ENCODE measurements at places on chromosomes 4 and X.

DNA sequence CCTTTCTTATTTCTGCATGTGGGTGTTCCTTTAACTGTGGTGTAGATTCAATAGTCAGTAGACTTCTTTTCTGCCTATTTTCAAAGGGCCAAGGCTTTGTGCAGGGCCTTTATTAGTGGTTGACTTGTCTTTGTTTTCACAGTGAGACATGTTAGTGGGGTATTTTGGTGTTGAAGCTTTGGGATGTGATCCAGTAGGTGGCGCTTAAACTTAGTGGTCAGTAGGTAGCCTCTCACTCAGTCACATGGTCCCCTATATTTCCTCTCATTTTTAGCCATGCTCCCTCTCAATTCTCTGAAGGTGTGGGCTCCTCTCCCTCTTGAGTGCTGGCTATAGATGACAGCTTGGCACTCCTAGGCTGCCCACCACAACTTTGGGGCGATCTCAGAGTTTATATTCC is 23.4 kb upstream of the SLC10A7 start:
- DNase-seq, result no peak

DNA sequence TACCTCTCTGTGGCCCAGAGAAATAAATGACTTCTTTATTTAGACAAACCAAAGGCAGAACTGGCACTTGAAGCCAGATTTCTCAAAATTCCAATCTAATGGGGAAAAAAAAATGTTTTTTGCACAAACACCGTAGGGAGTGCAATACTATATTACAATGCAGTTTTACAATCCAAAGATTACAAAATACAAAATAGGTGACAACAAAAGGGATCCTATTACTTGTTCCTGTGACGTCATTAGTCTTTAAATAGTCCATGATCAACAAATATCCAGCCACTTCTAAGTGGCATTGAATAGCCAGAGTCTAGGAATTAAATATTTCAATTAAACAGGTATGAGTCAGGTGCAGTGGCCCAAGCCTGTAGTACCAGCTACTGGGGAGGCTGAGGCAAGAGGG is 3.0 kb upstream of the APBB2 start:
- DNase-seq, result no peak

DNA sequence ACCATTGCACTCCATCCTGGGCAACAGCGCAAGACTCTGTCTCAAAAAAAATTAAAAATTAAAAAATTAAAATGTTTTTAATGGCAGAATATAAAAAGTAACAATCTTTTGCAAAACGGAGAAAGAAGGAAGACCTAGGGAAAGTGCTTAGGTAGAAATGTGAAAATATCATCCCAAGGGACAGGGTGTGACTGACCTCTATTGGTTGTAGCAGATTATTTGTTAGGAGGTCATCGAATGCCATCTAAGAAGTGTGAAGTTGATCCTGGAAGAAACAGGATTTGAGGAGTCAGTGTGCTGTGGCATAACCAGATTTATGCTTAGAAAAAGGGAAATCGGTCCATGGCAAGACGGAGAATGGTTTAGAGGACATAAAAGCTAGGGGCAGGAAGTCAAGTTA is 18.1 kb upstream of the C4orf36 start:
- no peak for DNase-seq

- DNase-seq, result no peak
These were observed 733.4 kb upstream of the INTU start for GRCh38 chr4:126899331-126899801.

DNA sequence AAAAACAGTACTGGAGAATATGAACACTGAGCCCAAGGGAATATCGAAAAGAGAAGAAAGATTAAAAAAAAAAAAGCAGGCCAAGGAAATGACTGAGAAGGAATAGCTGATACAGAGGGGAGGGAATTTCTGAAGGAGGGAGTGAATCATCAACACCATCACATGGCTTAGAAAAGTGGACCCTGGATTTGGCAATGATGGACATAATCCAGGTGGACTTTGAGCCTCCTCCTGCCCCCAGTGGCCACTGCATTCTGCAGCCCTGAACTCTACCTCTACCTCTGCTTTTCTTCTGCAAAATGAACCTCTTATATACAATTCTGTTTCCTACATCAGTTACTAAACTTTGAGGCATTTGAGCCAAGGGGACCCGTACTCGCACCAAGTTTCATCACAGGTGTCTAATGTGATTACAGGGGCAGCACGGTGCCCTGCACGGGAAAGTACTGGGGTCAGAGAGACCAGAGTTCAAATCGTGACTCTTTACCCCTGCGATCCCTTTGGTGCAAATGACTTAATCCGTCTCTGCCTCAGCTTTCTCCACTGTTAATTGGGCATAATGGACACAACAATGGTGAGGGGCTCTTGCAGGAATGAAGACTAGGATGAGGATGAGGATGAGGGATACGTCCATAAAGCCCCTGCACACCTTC is 1.1 kb downstream of the OCIAD2 start:
- DNase-seq, result no peak

DNA sequence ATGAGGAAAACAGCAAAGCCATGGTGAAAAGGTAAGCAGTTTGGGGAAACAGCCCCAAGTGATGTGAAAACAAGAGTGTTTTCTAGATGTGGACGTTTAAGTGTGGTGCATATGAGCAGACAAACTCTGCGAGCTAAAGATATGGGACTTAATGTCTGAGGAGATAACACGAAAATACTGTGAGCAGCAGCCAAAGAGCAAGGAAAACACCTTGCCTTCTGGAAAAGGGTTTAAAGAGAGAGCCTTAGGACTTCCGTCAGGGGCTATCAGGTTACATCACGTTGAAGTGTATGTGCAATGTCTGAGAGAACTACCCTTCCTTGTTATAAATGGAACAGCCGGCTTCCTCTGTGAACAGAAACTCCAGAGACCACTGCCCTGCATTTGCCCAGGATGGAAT is 54.2 kb downstream of the LEF1 start:
- no peak for DNase-seq

DNA sequence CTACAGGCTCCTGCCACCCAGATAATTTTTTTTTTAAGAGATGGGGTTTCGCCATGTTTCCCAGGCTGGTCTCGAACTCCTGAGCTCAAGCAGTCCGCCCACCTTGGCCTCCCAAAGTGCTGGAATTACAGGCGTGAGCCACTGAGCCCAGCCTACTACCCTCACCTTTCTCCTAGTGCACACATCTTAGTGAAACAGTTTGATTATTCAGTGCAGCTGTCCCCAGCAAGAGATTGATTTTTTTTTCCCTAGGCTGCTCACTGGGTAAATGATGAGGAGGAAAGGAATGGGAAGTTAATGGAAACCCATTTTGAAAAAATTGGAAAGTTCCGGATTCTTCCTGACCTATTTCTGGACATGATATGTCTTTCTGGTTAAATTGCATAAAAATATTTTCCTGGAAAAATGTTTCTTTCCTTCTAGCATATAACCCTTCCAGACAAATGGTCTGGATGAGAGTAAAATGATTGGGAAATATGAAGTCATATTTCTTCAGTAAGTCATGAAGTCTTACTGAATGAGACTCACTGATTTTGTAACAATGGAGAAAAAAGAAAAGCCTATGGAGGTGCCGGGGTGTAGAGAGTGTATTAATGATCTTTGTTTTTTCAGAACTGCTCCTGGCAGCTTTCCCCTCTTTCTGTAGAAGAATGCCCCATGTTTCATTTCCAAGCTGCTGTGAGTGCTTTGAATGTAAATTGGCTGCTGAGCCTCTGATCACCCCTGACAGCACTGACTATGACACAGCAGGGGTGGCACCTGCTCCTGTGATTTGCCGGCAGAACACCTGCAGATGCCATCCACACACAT is 19.5 kb upstream of the ZNF41 start:
- no peak for DNase-seq

- DNase-seq, result no peak
These were observed 33.0 kb downstream of the PLAC1 start for GRCh38 chrX:134625315-134625718.

DNA sequence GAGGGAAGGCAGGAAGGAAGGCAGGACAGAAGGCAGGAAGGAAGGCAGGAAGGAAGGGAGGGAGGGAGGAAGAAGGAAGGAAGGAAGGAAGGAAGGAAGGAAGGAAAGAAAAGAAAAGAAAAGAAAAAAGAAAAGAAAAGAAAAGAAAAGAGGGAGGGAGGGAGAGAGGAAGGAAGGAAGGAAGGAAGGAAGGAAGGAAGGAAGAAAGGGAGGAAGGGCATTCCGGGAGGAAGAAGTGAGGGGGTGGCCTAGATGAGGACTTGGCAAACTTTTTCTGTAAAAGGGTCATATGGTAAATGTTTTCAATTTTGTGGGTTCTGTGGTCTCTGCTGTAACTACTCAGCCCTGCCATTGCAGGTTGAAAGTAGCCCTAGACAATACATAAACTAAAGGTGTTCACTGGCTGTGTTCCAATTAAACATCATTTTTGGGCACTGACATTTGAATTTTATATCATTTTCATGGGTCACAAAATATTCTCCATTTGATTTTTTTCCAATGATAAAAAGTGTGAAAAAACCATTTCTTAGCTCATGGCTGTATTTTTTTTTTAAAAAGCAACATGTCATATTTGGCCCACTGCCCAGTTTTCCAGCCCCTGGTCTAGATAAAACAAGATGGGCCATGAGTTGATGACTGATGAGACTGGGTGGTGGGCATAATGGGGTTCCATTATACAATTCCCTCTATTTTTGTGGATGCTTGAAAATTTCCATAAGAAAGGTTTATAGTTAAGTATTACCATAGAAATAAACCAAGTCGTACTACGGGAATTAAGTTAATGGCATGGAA is 3.1 kb downstream of the ZNF630 start:
- DNase-seq, result no peak

DNA sequence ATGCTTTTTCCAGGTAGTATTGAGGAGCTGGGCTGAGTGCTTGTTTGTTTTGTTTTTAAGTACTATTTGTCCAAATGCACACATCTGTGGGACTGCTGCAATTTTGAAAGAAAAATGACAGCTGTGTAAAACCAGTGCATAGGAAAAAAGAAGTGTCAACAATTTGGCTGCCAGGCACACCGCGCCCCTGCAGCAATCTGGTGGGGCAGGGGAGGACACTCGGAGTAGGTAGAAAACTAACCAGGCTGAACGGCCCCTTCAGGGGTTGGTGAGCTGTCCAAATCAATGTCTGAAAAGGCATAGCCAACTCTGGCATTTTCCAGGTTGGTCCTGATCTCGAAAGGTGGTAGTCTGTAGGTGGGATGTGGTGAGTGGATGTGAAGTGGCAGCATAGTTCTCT is 1.1 kb downstream of the LDOC1 start:
- DNase-seq, result no peak

DNA sequence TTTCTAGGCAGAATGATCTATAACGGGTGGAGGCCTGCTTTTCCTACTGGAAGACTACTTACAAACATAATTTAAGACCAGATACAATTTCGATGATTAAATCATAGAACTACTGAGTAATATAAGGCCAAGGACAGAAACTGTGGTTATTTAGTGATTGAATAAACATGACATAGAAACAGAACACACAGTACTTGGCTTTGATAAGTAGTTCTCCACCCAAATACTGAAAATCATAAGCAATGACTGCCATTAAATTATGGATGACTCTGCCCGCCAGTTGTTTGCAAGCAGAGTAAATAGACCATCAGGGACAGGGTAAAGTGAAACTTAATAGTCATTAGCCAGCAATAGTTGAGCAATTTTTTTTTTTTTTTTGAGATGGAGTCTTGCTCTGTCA is 17.2 kb upstream of the SMIM14 start:
- DNase-seq, result no peak
